ENCODE measurements at places on chromosomes 4 and X.

DNA sequence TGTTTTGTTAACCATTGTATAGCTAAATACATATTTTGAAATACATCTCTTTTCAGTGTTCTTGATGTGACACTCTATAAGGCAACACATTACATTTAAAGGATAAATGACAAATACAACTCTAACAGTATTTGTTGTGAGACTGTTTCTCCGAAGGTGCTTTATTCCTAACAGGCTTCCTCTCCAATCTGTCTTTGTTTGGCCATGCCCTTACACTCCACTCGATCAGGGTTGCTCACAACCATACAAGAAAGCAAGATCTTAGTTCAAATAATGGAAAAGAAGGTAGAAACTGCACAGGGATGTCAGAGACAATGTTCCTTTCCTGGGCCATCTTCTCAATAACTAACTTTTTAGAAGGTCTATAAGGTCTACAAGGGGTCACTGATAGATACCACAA lies 36.5 kb downstream of the AMMECR1 start:
- DNase-seq: no peak

- no peak for DNase-seq
These were observed 75.8 kb downstream of the TSPAN7 start for GRCh38 chrX:38636949-38637819.

- no peak for DNase-seq
These were observed 225.1 kb downstream of the NR3C2 start for GRCh38 chr4:148216866-148217814.

- no peak for DNase-seq
These were observed 19.8 kb upstream of the PASD1 start for GRCh38 chrX:151543706-151544105.

DNA sequence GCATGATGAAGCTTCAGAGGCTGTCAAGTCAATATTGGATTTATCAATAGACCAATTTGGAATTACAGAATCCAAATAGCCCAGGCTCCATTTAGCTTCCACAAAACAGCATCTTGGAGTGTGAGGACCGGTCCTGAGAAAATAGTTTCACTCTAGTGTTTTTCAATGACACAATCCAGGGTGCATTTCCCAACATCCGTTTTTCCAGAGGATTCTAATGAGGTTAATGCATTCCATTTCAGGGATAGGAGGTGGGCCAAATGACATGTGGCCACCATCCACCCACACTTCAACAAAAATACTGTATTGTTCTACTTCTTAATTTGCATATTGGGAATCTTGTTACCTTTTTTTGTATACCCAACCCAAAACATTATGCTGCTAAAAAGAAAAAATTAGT lies 229.8 kb upstream of the LDB2 start:
- no peak for DNase-seq

GRCh38 chrX:130746709-130747342 lies 156.2 kb downstream of the ENOX2 start:
- no peak for DNase-seq

- no peak for DNase-seq
These were observed 34.0 kb upstream of the GYPA start for GRCh38 chr4:144174401-144175067.

- DNase-seq: no peak
These were observed 138.0 kb downstream of the NSUN7 start for GRCh38 chr4:40887764-40888131.

All from posterior cingulate gyrus (tissue), 11 donors.